ENCODE measurements at places on chromosomes 11 and 22.

DNA sequence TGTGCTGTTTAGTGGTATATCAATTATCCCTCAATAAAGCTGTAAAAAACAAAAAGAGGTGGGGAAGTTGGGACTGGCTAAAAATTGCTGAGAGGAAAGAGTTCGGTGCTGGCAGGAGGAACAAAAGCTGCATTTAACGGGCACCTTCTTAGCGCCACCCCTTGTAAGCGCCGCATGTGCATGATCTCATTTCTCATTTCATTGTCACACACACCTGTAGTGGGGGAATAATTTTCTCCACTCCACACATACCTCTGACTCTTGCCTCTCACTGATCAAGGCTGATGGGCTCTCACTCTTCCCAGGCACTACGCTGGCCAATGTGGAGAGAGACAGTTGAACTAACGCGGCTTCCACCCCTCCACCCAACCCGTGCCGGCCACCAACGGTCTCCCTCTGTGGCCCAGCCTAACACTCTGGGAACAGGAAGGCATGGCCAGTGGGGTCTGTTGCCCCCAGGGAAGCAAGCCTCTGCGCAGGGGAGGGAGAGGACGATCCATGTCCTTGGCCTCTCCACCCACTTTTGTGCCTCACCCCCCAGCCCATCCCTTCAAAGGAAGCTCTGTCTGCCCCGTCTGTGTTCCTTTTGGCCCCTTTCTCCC lies 186.7 kb upstream of the SYT13 start:
- H3K4me3 ChIP-seq = no peak overlapping the region
- no peaks in the 10 kb centered on the region for H3K36me3 ChIP-seq
- DNase-seq = no peak
- H3K27ac ChIP-seq = no peak overlapping the region

DNA sequence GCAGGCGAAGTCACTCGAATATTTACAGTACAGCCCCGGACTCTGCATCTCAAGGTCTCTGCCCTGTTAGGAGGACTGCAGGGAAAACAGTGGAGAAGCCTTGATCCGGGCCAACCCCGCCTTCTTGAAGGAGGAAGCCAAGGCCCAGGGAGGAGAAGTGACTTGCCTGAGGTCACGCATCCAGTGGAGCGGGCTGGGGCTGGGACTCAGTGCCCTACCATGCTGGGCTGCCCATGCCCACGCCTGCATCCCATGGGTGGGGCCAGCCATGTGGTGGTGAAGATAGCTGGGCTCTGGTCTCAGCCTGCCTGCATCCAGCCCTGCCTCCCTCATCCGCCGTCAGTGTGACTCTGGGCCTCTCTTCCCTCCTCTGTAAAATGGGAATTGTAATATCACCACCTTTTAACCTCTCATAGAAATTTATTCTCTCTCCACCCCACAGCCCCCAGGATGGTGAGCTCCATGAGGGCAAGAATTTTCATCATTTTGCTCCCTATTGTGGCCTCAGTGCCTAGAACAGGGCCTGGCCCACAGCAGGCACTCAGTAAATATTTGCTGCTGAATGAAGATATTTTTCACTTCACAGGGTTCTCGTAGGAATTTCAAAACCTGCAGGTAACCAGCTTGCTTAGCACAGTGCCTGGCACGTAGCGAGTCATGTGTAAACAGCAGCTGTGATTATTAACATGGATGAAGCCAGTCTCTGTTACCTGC lies 57.3 kb downstream of the OTOG start:
- no peaks in the 10 kb centered on the region for H3K36me3 ChIP-seq
- H3K27me3 ChIP-seq = no peaks in the 10 kb centered on the region
- no peak overlapping the region for H3K4me3 ChIP-seq
- H3K27ac ChIP-seq = no peak overlapping the region

DNA sequence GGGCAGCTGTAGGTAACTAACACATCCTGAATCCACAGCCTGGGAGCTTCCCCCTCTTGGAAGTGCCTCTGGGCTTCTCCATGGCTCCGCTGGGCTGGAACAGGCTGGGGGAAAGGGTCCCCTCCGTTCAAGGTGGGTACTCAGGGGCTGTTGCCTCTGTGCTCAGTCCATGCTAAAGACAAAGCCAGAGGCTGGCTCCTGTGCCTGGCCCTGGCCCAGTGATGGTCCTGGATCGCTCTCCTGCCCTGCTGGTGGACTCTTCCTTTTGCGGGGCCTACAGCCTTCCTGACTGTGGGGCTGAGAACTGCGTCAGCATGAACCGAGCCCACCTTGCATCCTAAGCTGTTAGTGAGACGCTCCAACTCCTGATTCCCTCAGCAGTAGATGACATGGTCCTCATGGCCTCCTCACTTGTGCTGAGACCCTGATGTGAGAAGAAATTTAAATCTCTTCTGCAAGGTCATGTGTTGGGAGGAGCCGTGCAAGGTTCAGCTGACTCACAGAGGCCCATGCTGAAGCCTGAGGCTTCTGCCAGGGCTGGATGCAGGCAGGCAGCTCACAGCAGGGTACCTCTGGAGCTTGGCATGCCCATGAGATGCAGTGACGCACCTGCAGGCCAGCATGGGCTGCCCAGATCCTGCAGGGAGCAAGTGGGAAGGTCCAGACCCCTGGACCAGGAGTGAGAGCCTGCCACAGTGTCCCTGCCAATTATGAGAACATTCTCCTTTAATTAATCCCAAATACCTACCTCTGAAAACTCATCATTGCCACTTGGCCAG lies 1285.5 kb downstream of the TBC1D22A start:
- H3K36me3 ChIP-seq = no peaks in the 10 kb centered on the region
- no peak for DNase-seq
- H3K4me1 ChIP-seq = no peaks in the 10 kb centered on the region
- no peaks in the 10 kb centered on the region for H3K27me3 ChIP-seq
- H3K4me3 ChIP-seq = no peak overlapping the region

DNA sequence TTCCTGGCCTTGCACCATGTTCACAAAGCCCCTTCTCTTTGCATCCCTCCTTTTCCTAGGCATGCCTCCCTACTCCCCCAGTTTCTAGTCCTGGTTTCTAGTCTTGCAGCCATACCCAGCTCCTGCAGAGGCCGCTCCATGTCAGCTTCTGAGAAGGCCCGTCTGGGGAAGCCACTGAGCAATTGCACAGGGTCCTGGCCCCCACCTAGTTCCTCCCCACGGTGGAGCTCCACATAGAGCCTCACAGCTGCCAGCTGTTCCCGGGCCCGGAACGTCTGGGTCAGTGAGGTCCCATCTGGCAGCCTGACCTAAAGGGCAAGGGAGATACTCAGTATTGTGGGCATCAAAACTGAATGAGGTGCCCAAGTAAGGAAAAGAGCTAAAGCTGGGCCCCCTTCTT lies 2.2 kb downstream of the UBXN1 start:
- peaks cover 17% of the 10 kb centered on the region for H3K36me3 ChIP-seq
- no peak overlapping the region for H3K4me3 ChIP-seq
- DNase-seq = no peak
- H3K27ac ChIP-seq = no peak overlapping the region
- H3K4me1 ChIP-seq = peaks cover 11% of the 10 kb centered on the region

DNA sequence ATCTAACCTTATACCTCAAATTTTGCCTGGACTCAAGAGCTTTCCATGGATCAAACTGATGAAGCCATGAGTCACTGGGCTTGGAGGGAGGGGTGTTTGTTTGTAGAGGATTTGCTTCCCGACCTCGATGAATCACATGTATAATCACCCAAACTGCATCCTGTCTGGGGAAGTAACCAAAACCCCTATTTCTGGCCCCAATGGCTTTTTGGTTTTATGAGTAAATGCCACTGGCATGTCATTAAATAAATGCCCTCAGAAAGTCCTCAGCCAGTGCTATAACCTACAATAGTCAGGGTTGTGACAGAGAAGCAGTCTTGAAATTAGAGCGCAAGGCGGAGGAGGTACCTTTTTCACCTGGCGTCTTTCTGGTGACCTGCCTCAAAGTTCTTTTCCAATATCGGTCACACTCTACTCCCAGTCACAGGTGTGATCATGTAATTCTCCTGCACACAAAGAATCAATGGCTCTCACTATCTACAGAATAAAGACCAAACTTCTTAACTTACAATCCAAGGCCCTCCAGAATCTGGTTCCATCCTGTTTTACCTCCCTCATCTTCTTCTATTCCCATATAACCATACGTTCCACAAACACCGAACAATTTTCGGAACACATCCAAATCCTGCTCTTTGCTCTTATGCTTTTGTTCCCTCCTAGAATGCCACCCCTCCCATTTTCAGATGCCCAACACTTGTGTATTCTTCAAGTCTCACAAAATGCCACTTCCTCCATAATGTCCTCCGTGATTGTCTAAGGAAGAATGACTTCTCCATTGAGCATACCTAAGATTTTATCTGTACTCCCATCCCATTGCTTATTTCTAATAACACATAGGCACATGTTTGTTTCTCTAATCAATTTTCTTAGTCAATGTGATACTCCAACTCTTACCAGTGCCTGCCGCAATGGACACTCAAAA lies 81.3 kb upstream of the BLID start:
- peaks cover 69% of the 10 kb centered on the region for H3K4me1 ChIP-seq
- H3K27me3 ChIP-seq = no peaks in the 10 kb centered on the region
- H3K27ac ChIP-seq = peak overlapping the region; percentile 95
- no peaks in the 10 kb centered on the region for H3K36me3 ChIP-seq
- DNase-seq = peak; percentile 96
- H3K4me3 ChIP-seq = no peak overlapping the region

DNA sequence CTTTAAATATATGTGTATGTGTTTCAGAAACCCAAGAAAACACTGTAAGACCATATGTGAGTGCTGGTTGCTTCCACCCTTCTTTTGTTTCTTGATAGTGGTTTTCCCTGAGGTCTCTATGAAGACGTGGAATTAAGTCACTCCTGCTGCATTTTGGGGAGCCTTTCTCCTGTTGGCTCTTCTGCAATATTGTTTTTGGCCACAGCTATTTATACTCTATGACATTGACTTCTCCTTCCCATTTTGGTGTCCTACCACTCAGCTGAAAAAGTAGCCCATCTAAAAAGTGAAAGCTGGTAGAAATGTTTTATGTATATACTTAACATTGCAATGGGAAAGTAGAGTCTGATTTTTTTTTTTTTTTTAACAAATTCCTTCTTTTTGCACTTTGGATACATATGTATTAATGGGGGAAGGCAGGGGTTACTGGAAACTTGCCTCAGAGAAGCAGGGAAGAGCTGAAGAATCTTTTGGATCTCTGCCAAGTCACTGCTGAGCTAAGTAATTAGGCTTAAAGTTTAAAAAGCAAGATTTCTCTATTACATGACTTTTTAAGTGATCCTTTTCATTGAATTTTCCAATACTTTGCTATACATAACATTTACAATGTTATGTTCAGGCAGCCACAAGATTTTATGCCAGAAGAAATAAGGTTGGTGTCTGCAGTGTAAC lies 1.8 kb downstream of the TTC17 start:
- H3K27me3 ChIP-seq = no peaks in the 10 kb centered on the region
- no peak for DNase-seq
- peaks cover 17% of the 10 kb centered on the region for H3K4me1 ChIP-seq
- H3K4me3 ChIP-seq = no peak overlapping the region

- no peak overlapping the region for H3K27ac ChIP-seq
- no peak overlapping the region for H3K4me3 ChIP-seq
- DNase-seq = no peak
These were observed 12.1 kb downstream of the SLC15A3 start for GRCh38 chr11:60939855-60940254.
